GM23248 (cell line): ENCODE measurements at places on chromosomes 7 and 10. TPM values are rescaled to one million over a fixed set of nuclear protein-coding genes. Genes with fewer than 3 reads are reported as not detected.

The TRIM73 gene
- total RNA-seq = 0.13 and 0.22 TPM in 2 replicates

DNA sequence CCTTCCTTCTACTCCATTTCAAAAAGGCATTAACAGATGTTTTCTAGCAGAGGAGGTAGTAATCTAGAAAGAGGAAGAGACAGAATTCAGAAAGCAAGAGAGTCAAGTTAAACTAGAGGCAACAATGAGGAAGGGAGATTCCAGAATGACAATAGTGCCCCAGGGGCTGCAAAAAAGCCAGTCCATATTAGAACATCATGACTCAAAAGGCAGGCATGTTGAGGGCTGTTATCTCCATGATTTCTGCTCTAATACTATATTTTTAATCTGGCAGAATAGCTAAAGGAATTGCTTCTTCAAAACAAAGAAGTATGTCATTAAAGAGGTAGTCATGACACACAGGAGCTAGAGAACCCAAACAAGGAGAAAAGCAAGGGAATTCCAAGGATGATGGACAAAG is 599.6 kb downstream of the INHBA start:
- H3K4me3 ChIP-seq = no peak overlapping the region
- H3K36me3 ChIP-seq = no peaks in the 10 kb centered on the region
- peak; percentile 34 for DNase-seq
- peaks cover 27% of the 10 kb centered on the region for H3K4me1 ChIP-seq

The PIP gene
- not detected in 2 replicates for total RNA-seq

GRCh38 chr7:26245150-26245549 is 43.6 kb downstream of the CBX3 start:
- no peaks in the 10 kb centered on the region for H3K4me1 ChIP-seq
- H3K27me3 ChIP-seq = no peaks in the 10 kb centered on the region
- no peak for DNase-seq
- no peak overlapping the region for H3K27ac ChIP-seq
- H3K36me3 ChIP-seq = no peaks in the 10 kb centered on the region
- no peak overlapping the region for H3K4me3 ChIP-seq
